ENCODE measurements at places on chromosomes 13 and 19. TPM values are rescaled to one million over a fixed set of nuclear protein-coding genes. Genes with fewer than 3 reads are reported as not detected.

The LYPD3 gene
- total RNA-seq = 1.1 TPM

The ZNF793 gene
- total RNA-seq = 11.7 TPM

The METTL21C gene
- not detected for total RNA-seq

The ZNF414 gene
- 63.9 TPM for total RNA-seq

The PRSS57 gene
- 2.1 TPM for total RNA-seq

The FLT3LG gene
- 345 TPM for total RNA-seq

The IL4I1 gene
- total RNA-seq = 1.2 TPM

The TTYH1 gene
- total RNA-seq = not detected

The APC2 gene
- total RNA-seq = 0.03 TPM

- no peak overlapping the region for H3K27ac ChIP-seq
- H3K27me3 ChIP-seq = no peaks in the 10 kb centered on the region
- no peaks in the 10 kb centered on the region for H3K4me1 ChIP-seq
Observed at GRCh38 chr13:112567161-112567862, 20.6 kb downstream of the TUBGCP3 start.

DNA sequence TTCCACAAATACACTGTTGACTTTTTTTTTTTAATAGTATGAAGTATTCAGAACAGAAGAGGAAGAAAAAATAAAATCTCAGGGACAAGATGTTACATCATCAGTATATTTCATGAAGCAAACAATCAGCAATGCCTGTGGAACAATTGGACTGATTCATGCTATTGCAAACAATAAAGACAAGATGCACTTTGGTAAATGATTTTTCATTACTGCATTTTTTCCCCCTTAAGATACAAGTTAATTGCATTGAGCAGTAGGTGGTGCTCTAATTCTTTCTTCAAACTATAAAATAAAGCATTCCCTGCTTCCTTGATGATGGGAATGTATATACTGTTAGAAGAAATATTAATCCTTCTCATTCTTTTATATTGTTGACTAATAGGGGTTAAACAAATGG, 17.1 kb downstream of the UCHL3 start:
- no peak for DNase-seq
- no peak overlapping the region for H3K27ac ChIP-seq
- H3K4me1 ChIP-seq = no peaks in the 10 kb centered on the region
- H3K27me3 ChIP-seq = no peaks in the 10 kb centered on the region

GRCh38 chr13:40445557-40445990, 220.9 kb downstream of the FOXO1 start:
- H3K4me1 ChIP-seq = no peaks in the 10 kb centered on the region
- H3K36me3 ChIP-seq = no peaks in the 10 kb centered on the region
- H3K27me3 ChIP-seq = no peaks in the 10 kb centered on the region
- H3K4me3 ChIP-seq = no peak overlapping the region
- H3K27ac ChIP-seq = no peak overlapping the region
- DNase-seq = no peak

GRCh38 chr13:79477968-79478367, 3.0 kb upstream of the NDFIP2 start:
- no peaks in the 10 kb centered on the region for H3K27me3 ChIP-seq
- H3K4me1 ChIP-seq = peaks cover 6% of the 10 kb centered on the region
- DNase-seq = no peak
- no peaks in the 10 kb centered on the region for H3K36me3 ChIP-seq

DNA sequence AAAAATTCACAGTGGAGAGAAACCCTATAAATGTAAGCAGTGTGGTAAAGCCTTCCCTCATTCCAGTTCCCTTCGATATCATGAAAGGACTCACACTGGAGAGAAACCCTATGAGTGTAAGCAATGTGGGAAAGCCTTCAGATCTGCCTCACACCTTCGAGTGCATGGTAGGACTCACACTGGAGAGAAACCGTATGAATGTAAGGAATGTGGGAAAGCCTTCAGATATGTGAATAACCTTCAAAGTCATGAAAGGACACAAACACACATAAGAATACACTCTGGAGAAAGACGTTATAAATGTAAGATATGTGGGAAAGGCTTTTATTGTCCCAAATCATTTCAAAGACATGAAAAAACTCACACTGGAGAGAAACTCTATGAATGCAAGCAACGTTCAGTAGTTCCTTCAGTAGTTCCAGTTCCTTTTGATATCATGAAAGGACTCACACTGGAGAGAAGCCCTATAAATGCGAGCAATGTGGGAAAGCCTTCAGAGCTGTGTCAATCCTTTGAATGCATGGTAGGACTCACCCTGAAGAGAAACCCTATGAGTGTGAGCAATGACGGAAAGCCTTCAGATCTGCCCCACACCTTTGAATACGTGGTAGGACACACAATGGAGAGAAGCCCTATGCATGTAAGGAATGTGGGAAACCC, 16.1 kb upstream of the ZNF439 start:
- H3K4me1 ChIP-seq = no peaks in the 10 kb centered on the region
- H3K4me3 ChIP-seq = peak overlapping the region; percentile 16
- peaks cover 23% of the 10 kb centered on the region for H3K36me3 ChIP-seq

DNA sequence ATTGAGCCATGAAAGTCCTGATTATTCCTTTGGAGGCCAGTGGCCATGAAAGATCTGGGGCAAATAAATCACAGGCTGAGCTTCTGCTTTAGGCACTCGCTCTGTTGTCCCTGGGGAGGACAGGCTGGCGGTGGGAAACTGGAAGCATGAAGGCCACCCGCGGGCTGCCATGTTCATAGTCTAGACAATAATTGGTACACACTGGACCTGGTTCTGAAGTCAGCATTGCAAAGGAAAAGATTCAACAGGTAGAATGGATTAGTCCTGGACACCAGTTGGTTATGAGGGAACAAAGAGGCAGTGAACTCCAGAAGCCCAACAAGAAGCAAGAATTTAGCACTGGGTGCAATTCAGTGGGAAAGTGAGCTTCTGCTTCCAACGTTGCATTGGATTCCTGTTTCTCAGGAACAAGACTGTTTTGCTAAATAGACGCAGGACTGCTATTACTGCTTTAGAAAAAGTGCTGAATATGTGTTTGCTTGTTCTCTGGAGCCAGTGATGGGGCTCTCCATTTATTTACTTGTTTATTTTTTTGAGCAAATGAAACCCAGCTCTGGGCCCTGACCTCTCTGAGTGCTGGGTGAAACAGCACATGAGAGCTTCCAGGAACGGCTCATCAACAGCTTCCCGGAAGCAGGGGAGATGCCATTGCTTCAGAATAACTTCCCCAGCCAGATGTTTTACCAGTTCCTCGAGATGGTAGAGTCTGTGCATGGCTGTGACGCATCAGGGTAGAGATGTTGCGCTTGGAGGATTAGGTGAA, 336.4 kb downstream of the ZNF536 start:
- no peak overlapping the region for H3K27ac ChIP-seq
- no peak overlapping the region for H3K4me3 ChIP-seq
- no peaks in the 10 kb centered on the region for H3K4me1 ChIP-seq

DNA sequence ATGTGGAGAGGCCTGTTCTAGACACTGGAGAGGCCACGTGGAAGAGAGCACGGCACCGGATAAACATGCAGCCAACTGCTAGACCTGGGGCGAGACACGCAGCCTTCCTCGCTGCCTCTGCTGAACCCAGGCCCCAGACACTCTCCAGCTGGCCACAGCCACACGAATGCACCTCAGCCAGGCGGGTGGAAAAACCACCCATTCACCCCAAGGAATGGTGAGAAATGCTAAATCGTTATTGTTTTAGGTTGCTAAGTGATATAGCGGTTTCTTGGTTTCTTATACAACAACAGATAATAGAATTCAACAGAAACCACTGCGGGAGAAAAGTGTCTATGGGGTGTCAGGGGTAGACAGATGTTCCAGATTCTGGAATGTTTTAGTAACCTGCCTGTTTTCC, 52.5 kb downstream of the STK24 start:
- H3K4me1 ChIP-seq = peaks cover 55% of the 10 kb centered on the region
- H3K4me3 ChIP-seq = no peak overlapping the region
- no peak overlapping the region for H3K27ac ChIP-seq
- DNase-seq = no peak
- no peaks in the 10 kb centered on the region for H3K36me3 ChIP-seq

GRCh38 chr19:32691952-32692726, 518 bp downstream of the NUDT19 start:
- peaks cover 10% of the 10 kb centered on the region for H3K36me3 ChIP-seq
- H3K27me3 ChIP-seq = no peaks in the 10 kb centered on the region
- peak overlapping the region; percentile 68 for H3K27ac ChIP-seq
- H3K4me1 ChIP-seq = peaks cover 20% of the 10 kb centered on the region
- peak; percentile 50 for DNase-seq

DNA sequence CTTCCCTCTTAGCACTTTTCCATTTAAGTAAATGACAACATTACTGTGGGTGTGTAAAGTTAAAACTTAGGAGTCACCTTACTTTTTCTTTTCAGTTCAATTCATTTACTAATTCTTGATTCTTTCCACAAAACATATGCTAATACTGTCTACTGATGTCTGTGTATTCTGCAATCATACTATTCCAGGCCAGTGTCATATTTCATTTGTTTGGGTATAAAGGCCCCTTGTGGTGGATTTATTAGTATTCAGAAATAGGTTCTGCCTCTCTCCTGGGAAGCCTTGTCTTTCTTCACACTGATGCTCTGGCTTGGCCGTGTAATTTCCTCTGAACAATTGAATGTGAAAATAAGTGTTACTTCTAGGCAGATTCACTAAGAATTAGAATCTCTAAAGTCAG, 621.9 kb upstream of the SPRY2 start:
- no peak overlapping the region for H3K27ac ChIP-seq
- no peaks in the 10 kb centered on the region for H3K36me3 ChIP-seq
- H3K4me3 ChIP-seq = no peak overlapping the region
- H3K4me1 ChIP-seq = no peaks in the 10 kb centered on the region

GRCh38 chr13:63396746-63397145, 1981.1 kb upstream of the PCDH20 start:
- H3K4me1 ChIP-seq = no peaks in the 10 kb centered on the region
- H3K27ac ChIP-seq = no peak overlapping the region
- H3K4me3 ChIP-seq = no peak overlapping the region
- H3K27me3 ChIP-seq = no peaks in the 10 kb centered on the region
- no peaks in the 10 kb centered on the region for H3K36me3 ChIP-seq

DNA sequence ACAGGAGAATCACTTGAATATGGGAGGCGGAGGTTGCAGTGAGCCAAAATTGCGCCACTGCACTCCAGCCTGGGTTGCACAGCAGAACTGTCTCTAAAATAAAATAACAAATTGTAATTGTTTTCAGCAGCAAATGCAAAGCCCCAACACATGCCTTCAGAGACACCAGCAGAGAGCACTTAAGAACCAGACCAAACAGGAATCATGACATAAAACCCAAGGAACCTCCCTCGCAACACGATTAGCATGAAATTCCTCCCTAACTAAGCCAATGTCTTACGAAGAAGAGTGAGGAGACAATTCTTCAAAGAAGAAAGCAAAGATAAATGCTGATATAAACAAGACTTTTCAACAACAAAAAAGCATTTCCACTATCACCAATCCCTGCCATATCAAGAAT, 40.1 kb downstream of the PSPC1 start:
- H3K36me3 ChIP-seq = peaks cover 33% of the 10 kb centered on the region
- no peaks in the 10 kb centered on the region for H3K4me1 ChIP-seq
- no peak for DNase-seq
- no peak overlapping the region for H3K4me3 ChIP-seq
- no peaks in the 10 kb centered on the region for H3K27me3 ChIP-seq

DNA sequence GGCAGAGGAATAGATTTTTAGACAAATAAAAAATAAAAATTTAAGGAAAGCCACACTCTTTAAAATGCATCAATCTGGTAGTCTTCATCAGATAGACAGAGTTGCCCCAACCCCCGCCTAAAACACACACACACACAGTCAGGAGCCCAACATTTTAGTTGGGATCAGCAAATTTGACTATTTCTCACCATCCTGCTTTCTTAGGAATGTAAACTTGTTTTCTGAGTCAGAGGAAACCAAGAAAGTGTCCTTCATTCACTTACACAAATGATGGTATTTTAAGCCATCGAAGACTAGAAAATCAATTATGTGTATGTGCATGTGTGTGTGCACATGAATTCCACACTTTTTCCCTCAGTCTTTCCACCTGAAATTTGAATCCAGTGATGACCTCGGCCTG, 1657.5 kb downstream of the SLITRK1 start:
- no peaks in the 10 kb centered on the region for H3K27me3 ChIP-seq
- DNase-seq = no peak
- H3K4me1 ChIP-seq = no peaks in the 10 kb centered on the region
- H3K4me3 ChIP-seq = no peak overlapping the region
- no peak overlapping the region for H3K27ac ChIP-seq

- H3K27ac ChIP-seq = no peak overlapping the region
- H3K36me3 ChIP-seq = no peaks in the 10 kb centered on the region
- no peaks in the 10 kb centered on the region for H3K27me3 ChIP-seq
- no peak overlapping the region for H3K4me3 ChIP-seq
Observed at GRCh38 chr13:22127277-22128164, 456.6 kb downstream of the FGF9 start.

- H3K4me1 ChIP-seq = no peaks in the 10 kb centered on the region
- H3K36me3 ChIP-seq = no peaks in the 10 kb centered on the region
- DNase-seq = peak; percentile 22
- peak overlapping the region; percentile 41 for H3K27ac ChIP-seq
Observed at GRCh38 chr13:21326155-21327031, 132.7 kb downstream of the ZDHHC20 start.

DNA sequence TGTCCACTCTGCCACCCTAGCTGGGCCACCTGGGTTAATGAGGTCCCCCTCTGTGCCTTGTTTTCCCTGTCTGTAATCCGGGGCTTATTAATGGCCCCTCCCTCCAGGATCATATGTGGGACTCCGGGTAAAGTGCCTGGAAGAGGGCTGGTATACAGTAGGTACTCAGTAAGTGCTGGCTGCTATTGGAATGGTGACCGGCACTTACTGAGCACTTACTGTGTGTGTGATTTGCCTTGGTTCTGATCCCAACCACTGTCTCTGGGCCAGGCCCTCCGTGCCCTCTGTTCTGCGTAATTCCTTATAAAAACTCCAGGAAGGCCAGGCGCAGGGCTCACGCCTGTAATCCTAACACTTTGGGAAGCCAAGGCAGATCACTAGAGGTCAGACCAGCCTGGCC, 30.9 kb upstream of the NCCRP1 start:
- no peaks in the 10 kb centered on the region for H3K36me3 ChIP-seq
- no peaks in the 10 kb centered on the region for H3K27me3 ChIP-seq
- no peaks in the 10 kb centered on the region for H3K4me1 ChIP-seq
- H3K27ac ChIP-seq = no peak overlapping the region
- DNase-seq = no peak

GRCh38 chr19:46759817-46760333, 13.6 kb upstream of the STRN4 start:
- no peak overlapping the region for H3K4me3 ChIP-seq
- no peaks in the 10 kb centered on the region for H3K27me3 ChIP-seq
- no peak for DNase-seq
- H3K4me1 ChIP-seq = no peaks in the 10 kb centered on the region
- no peaks in the 10 kb centered on the region for H3K36me3 ChIP-seq

- H3K4me1 ChIP-seq = no peaks in the 10 kb centered on the region
- no peaks in the 10 kb centered on the region for H3K27me3 ChIP-seq
- H3K4me3 ChIP-seq = no peak overlapping the region
- DNase-seq = no peak
- peaks cover 27% of the 10 kb centered on the region for H3K36me3 ChIP-seq
- H3K27ac ChIP-seq = no peak overlapping the region
Observed at GRCh38 chr19:52935434-52935833, 12.2 kb upstream of the ZNF888 start.
